ENCODE measurements at places on chromosomes 3 and 15.

DNA sequence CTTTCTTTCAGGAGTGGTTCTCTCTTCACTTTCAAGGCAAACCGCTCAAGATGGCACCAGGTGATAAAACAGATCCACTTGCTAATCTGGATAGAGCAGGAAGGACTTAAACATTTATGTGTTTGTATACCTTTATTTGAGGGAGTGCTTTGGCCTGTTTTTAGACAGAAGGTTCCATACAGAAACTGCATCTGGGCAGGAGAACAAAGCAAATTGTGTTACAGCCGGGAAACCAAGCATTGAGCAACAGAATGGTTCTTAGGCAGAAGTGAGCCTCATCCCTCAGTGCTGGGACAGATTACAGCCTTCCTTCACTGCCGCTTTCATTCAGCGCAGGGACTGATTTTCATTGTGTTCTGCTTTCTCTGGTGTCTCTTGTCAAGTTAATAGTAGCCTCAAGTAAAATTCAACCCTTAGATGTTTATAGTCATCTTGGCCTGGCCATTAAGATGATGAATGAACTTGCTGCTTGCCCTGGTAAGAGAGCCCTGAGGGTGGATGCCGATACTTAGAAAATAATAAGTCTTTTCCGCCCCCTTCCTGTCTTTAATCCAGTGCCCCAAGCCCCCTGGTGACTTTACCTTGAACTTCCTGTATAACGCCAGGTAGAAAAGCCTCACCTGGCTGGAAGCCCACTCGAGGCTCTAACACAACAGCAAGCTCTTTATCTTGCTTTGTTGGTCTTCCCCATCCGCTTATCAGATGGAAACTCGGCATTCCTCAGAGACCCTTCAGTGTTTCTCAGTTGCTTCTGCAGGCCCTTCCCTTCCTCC, 168.0 kb upstream of the CTDSPL start:
- no peak for DNase-seq

GRCh38 chr15:41490355-41490754, 3.3 kb upstream of the ITPKA start:
- no peak for DNase-seq

DNA sequence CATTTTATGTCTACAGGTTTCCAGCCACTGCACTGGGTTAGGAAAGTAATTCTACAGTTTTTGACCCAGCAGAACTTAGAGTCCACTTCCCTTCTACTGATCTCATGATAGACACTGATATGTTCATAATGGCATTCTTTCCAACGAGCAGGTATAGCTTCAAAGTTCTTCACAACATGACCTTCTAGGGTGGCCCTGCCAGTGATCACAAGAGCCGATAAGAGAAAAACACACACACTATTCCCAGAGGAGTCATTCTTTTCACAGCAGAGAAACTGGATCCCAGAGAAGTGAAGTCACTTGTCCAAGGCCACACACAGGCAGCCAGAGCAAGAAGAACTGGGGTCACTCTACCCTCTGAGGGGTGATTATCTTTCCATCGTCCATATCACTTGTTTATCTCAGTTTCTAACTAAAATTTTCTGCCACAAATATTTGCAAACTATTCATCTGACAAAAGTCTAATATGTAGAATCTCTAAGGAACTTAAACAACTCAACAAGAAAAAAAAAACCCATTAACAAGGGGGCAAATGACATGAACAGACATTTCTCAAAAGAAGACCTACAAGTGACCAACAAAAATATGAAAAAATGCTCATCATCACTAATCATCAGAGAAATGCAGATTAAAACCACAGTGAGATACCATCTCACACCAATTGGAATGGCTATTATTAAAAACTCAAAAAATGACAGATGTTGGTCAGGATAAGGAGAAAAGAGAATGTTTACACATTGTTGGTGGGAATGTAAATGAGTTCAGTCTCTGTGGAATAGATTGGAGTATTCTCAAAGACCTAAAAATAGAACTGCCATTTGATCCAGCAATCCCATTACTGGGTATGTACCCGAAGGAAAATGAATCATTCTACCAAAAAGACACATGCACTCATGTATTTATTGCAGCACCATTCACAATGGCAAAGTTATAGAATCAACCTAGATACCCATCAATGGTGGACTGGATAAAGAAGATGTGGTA, 31.5 kb downstream of the SPTSSB start:
- no peak for DNase-seq

- DNase-seq, result no peak
These were observed 22.2 kb upstream of the SENP7 start for GRCh38 chr3:101535221-101535620.

GRCh38 chr3:171011109-171011872, 15.2 kb downstream of the SLC2A2 start:
- DNase-seq, result no peak

DNA sequence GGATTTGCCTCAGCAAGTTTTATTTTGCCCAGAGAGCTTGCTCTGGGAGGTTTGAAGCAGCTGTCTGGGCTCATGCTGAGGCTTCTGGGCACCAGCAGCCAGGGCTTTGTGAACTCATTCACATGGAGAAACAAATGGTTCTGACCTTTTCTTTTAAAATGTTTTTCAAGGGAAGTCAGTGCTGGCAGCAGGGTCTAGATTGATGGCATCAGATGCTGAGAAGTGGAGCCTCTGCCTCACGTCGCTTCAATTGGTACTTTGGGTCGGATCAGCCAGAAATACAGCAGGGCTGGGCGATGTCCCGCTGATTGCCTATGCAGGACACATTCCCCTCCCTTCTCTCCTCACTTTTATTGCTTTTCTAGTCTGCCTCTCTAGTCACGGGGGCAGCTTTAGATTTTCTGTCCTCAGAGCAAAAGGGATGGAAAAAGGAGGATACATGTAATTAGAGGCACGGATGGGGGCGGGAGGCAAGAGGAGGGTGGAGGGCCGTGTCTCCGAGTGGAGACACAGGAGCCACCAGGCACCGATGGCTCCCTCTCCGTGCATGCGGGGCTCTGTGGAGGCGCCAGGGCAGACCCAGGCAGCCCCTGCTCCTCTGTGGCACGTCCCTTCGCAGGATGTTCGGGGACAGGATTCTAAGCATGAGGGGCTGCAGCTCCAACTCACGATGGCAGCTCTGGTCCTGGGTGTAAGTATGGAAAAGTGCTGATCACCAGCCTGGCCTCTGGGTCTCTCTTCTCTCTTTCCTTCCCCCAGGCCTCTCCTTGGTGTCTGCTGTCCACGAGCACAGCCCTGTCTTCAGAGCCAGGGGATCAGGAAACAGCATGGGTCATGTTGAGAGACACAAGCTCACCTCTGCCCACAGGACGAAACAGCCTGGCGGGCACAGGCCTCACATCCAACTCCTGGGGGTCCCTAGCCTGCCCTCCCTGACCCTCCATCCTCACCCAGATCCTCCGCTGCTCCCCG, 116.1 kb downstream of the FAM43A start:
- DNase-seq, result no peak
